ENCODE measurements at places on chromosomes 2 and 18.

DNA sequence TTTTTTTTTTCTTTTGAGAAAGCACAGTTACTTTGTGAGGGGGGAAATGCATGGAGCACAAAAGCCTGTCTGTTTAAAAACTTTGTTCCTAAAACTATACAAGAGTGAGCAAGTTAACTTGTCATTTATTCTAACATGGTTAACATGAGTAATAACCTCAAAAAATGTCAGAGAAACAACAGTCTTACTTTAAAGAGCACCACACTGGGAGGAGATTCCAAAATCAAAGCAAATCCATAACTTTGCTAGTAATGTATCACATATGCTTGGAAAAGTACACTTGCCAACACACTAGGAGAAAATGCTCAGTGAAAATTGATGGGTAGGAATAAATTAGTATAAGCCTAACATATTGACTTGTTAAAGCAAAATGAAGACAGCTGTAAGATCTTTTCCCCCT is 157.1 kb downstream of the PRPF40A start:
- no peak for DNase-seq

GRCh38 chr2:104929663-104930062 is 75.7 kb downstream of the POU3F3 start:
- no peak for DNase-seq

GRCh38 chr2:74019516-74019915 is 34.8 kb downstream of the TET3 start:
- no peak for DNase-seq

- no peak for DNase-seq
These were observed 78.3 kb downstream of the TAF4B start for GRCh38 chr18:26304511-26304910.
